ENCODE measurements at places on chromosomes 6 and 20. TPM values are rescaled to one million over a fixed set of nuclear protein-coding genes. Genes with fewer than 3 reads are reported as not detected.

TAF4 gene
- total RNA-seq = 19.3 TPM

MRAP2 gene
- 2.0 TPM for total RNA-seq

OOEP gene
- not detected for total RNA-seq

MYBL2 gene
- total RNA-seq = 83.7 TPM

LGSN gene
- 2.3 TPM for total RNA-seq

OR2B6 gene
- 0.14 TPM for total RNA-seq

CLVS2 gene
- total RNA-seq = 0.15 TPM

STX16 gene
- 34.0 TPM for total RNA-seq

COL9A1 gene
- total RNA-seq = not detected

SLC13A3 gene
- total RNA-seq = not detected

CST5 gene
- not detected for total RNA-seq

ZNF311 gene
- 0.19 TPM for total RNA-seq

RBPJL gene
- not detected for total RNA-seq

GNRH2 gene
- 0.31 TPM for total RNA-seq

EYS gene
- total RNA-seq = 0.07 TPM

GPX5 gene
- not detected for total RNA-seq

ERGIC3 gene
- 240 TPM for total RNA-seq

CAP2 gene
- 13.0 TPM for total RNA-seq

MMP24 gene
- total RNA-seq = 34.6 TPM

MICB gene
- 6.2 TPM for total RNA-seq

SLC17A9 gene
- total RNA-seq = not detected

LPIN3 gene
- 14.2 TPM for total RNA-seq

OXT gene
- not detected for total RNA-seq

SMOC2 gene
- total RNA-seq = not detected

CDYL gene
- 21.9 TPM for total RNA-seq

CAGE1 gene
- not detected for total RNA-seq

MAPK13 gene
- total RNA-seq = 0.79 TPM

MACROD2 gene
- 0.74 TPM for total RNA-seq

SRMS gene
- not detected for total RNA-seq

AKAP12 gene
- total RNA-seq = 143 TPM

NFATC2 gene
- total RNA-seq = 8.5 TPM

HAO1 gene
- not detected for total RNA-seq

CD40 gene
- total RNA-seq = 3.3 TPM

KCNG1 gene
- total RNA-seq = 14.7 TPM

TMEM217 gene
- total RNA-seq = 0.60 TPM

BPIFB1 gene
- total RNA-seq = 0.08 TPM

RTN4IP1 gene
- total RNA-seq = 9.2 TPM

KCNB1 gene
- total RNA-seq = 4.3 TPM

CDH4 gene
- total RNA-seq = 7.7 TPM

RNF39 gene
- total RNA-seq = not detected

VNN1 gene
- total RNA-seq = 0.07 TPM

GTF3C6 gene
- total RNA-seq = 96.1 TPM

PLCB1 gene
- 0.58 TPM for total RNA-seq

PRDM13 gene
- 0.84 TPM for total RNA-seq

BPI gene
- total RNA-seq = not detected

RBM38 gene
- 37.7 TPM for total RNA-seq

METTL24 gene
- total RNA-seq = not detected

FABP7 gene
- not detected for total RNA-seq

BPIFB4 gene
- total RNA-seq = not detected

CSTF1 gene
- total RNA-seq = 38.8 TPM

PKIB gene
- 1.6 TPM for total RNA-seq

CCN5 gene
- 24.2 TPM for total RNA-seq

PRSS16 gene
- 2.5 TPM for total RNA-seq

SLC17A3 gene
- total RNA-seq = 0.86 TPM

SLX4IP gene
- 2.3 TPM for total RNA-seq

DBNDD2 gene
- 32.4 TPM for total RNA-seq

SDC4 gene
- 148 TPM for total RNA-seq

TFAP2A gene
- total RNA-seq = 11.9 TPM
